Ecto neural progenitor cell (in vitro differentiated cells): ENCODE measurements at places on chromosomes 6 and 20.

- DNase-seq = no peak
Observed at GRCh38 chr6:10552270-10552810, 31.2 kb downstream of the GCNT2 start.

- peak; percentile 84 for DNase-seq
Observed at GRCh38 chr20:325889-326644, 715 bp downstream of the SOX12 start.

DNA sequence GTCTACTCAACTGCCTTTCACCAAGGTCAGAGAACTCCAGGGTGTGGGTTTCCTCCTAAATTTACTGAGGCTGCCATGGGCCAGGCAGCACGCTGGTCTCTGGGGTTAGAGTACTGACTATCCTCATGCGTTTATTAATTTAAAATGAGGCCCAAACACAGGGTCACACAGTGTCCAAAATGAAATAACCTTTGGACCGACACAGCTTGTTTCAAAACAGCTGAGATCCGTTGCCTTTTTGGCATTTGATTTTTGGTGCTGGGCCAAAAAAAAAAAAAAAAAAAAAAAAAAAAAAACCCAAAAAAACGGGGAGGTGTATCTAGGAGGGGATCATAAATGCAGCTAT, 14.6 kb upstream of the TOX2 start:
- DNase-seq = no peak

DNA sequence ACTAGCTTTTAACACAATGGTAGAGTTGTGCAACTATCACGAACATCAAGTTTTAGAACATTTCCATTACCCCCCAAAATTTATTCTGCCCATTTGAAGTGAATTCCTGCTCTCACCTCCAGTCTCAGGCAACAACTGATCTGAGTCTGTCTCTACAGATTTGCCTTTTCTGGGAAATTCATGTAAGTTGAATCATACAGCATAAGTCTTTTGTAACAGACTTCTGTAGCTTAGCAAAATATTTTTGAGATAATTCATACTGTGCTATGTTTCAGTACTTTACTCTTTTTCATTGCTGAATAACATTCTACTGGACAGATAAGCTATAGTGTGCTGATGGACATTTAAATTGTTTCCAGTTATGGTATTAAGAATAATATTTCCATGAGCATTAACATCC, 447.3 kb upstream of the GJE1 start:
- no peak for DNase-seq

DNA sequence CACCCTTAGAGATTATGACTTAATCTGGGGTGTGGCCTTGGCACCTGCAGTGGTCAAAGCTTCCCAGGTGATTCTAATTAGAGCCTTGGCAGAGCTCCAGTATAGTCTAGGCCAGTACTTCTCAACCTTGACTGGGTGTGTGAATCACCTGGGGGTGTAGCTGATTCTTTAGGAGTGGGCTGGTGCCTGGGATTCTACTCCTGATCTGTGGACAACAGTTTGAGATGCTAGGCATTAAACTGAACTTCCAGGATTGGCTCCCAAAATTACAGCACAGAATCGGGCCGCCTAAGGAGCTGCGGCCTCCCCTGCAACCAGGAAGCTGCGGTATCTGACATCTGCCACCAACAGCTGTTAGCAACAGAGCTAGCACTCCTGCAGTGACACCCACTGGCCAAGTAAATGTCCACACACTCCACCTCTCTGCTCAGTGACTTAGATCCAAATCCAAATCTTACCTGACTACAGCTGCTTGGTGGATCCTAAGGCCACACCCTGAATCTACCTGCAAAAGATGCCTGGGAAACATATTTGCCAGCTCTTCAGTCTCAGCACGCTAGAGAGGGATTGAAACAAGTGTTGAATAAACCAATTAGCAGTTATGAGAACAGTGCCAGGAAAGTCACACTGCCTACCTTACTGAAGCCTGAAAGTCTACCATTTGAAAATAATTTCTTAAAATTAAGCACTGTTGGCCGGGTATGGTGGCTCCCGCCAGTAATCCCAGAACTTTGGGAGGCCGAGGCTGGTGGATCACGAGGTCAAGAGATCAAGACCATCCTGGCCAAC, 126.7 kb downstream of the UNC5CL start:
- peak; percentile 55 for DNase-seq

DNA sequence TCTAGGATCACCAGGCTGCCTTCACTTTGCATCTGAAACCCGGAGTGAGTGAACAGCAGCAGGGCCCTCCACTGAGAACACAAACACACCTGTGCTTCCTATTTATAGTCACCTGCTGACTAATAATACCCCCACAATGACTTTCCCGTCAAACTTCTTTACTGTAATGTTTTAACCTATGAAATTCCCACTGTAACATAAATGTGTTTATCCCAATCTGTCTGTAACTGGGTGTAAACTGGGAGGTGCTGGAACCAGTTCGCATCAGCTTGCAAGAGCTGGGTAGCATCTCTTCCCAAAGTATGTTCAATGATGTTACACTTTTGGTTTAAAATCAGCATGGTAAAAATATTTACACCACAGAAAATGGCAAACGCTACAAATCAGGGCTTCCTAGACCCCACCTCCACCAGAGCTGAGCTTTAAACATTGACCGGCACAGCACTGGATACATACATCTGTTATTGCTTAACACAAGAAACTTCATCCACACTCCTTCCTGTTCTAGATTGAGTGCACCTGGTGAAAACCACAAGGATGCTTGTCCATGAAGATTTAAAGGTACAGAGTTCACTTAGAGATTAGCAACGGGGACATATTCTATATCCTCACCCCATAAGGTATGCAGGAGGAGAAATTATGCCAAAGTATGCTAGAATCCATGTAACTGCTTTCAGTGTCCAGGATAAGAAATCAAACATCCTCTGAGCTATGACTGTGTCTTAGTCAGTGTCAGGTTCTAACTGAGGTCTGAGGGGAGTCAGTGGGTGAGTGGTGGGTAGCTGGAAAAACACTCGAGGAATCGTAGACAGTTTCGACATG, 79.0 kb downstream of the ALDH8A1 start:
- DNase-seq = no peak

GRCh38 chr20:1310506-1311190, 18.3 kb downstream of the SDCBP2 start:
- DNase-seq = no peak
